ENCODE measurements at places on chromosomes 16 and 17.

DNA sequence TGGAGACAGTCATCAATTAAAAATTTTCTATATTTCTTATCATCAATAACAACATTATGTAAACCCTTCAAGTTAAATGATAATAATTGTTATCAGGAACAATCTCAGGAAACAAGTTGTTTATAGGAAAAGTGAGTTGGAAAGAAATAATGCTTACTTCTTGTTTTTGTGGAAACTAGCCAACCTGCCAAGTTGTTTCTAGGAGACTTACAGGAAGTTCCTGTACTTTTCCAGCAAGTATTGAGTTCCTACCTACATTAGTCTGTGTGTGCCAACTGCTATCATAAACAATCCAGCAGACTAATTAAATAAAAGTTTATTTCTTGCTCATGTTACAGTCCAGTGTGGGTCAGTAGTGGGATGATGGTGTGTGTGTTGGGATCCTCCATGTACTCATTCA lies 1.6 kb upstream of the CCL14 start:
- DNase-seq: no peak

DNA sequence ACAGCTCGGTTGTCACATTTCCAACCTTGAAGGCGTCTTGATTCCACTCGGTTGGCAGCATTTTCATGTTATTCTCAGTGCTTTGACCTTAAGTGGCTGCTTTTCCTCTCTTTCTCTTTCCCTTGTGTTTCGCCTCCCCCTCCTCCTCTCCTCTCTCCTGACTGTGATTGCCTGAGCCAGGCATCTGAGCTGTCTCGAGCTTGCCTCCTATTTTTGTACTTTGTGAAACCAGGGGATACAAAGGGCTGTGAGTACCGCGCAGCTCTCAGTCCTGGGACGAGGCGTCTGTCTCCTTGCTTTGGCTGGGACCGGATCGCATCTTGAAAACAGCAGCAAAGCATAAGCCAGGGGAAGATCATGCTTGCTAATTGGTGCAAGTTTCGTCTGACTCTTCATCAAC lies 48.8 kb upstream of the SDK2 start:
- DNase-seq: no peak

- DNase-seq: no peak
Observed at GRCh38 chr17:60231691-60232090, 81.9 kb downstream of the CA4 start.

- no peak for DNase-seq
Observed at GRCh38 chr16:1100084-1100800, 4.2 kb upstream of the C1QTNF8 start.

DNA sequence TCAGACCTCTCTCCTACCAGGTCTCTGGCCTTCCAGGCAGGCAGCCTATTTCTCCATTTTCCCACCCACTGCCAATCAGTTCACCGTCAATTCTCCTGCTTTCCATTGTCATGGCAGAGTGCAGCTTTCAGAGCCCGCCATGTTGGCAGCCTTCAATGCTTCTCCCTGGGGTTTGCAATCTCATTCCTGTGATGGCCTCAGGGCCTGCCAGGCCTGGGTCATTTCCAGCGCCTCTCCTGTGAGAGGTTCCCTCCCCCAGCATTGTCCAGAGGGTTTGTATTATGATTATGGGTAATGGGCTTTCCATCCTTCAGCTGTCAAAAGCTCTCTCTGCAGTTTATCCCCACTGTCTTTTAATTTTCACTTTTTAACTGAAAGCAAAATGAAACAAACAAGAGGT lies 716.6 kb upstream of the CDH8 start:
- no peak for DNase-seq

DNA sequence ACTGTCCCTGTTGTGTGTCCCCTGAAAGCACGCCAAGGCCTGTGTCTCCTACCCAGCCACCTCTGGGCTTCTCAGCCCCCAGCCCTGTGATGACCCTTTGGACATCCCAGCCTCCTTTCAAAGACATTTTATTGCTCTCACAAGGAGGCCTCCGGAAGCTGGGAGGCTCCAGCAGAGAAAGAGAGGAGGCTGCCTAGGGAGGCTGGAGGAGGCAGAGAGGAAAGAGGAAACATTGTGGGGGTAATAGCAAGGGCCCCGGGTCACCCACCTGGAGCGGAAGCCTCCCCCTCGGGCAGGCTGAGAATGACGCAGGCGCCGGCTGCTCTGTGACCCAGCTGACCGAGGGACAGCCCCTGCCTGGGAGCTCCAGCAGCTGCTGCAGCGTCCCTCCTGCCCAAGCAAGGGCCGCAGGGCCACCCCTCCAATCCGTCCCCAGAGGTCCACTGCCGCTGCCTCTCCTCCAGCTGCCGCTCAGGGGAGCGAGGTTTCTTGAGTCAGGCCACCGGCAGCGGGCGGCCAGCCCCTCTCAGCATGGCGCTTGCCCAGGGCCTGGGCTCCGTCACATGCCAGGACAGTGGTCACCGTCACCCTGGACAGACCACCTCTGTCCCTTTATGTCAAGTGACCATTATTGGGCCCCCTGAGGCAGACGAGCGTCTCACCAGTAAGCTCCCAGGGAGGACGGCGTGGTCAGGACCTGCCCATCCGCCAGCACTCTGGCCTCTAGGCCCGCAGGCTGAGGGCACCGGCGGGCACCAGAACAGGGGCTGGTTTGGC lies 29.3 kb downstream of the ACTG1 start:
- DNase-seq: no peak

GRCh38 chr17:45101883-45102811 lies 30.2 kb downstream of the PLCD3 start:
- no peak for DNase-seq

DNA sequence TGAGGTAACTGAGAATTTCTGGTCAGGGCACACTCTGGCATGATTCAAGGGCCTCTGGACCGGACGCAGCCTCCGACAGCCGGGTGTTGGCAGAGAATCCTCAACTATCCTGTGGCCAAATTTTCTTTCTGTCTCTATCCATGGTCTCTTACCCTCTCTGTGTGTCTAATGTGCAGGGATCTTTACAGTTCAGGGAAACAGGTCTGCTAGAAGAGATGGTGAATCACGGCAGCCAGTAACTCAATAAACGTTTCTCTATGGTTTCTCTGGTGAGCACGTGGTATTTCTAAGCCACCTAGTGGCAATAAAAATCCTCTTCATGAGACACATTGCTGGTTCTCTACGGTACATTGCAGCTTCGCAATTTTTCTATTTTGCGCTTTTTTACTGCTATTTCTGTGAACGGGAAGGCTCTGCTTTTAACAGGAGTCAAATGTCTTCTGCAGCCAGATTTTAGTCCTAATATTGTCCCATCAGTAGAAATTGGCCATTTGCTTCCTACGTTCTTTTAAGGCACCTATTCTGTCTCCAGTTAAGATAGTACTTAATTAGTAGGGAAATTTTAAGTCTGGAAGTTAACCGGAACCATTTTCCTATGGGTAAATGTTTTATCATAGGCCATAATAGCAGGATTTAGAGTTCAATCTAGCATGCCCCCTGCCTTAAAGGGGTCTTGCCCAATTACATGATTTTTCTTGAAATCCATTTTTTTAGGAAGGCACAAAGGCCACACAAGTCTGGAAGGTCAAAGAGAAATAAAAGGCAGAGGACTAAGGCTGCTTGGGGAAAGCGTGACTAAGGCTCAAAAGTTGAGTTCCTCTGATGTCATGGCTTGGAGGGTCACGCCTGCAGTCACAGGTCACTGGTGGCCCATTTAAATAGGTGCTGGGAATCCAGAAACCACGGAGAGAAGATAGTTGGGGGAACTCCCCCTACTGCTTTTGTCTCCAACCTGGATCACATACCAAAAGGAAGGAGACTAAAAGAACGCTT lies 31.5 kb downstream of the QPRT start:
- peak; percentile 24 for DNase-seq

DNA sequence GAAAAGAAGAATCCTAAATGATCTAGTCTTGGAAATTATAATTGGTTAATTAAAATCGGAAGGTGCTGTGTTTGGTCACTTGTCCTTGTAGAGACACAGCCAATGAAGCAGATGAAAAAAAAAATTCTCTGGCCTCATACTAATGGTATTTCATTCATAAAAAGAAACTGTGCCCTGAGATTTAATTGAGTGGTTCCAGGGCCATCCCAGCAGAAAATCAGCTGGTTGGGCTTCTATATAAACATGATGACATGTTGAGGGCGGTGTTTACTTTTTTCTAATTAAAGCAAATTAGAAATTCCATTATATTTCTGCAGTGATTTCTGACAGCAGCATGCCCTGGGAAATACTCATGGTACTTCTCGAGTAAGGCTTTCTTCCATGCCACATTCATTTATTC lies 191.9 kb upstream of the KCNJ16 start:
- no peak for DNase-seq

DNA sequence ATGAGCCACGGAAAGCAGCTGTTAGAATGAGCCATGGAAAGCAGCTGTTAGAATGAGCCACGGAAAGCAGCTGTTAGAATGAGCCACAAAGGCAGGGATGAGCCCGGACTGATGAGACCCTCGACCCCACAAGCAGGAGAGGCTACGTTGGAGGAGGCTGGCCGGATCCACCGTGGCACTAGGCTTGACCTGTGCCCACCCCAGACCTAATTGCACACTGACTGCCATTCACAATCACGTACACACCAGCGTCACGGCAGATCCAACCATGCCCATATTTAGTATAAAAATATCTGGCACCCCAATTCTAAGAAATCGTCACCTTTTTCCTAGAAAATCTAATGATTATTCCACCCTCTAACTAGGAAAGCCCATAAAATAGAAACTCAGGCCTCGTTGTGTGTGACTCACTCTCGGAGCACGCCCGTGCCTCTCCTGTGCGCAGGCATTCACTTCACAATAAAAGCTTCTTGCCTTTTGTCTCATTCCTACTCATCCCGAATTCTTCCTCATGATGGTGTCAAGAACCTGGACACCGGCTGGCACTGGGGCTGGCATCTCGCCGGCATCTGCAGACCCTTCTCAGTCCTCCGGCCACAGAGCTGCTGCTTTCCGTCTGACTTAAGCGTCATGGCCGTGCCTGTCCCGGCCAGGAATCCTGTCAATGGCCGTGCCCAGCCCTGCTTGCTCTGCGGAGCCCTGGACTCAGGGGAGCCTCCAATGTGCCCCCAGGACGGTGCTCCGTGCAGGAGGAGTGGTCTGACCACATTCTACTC lies 5.5 kb upstream of the SECTM1 start:
- no peak for DNase-seq

DNA sequence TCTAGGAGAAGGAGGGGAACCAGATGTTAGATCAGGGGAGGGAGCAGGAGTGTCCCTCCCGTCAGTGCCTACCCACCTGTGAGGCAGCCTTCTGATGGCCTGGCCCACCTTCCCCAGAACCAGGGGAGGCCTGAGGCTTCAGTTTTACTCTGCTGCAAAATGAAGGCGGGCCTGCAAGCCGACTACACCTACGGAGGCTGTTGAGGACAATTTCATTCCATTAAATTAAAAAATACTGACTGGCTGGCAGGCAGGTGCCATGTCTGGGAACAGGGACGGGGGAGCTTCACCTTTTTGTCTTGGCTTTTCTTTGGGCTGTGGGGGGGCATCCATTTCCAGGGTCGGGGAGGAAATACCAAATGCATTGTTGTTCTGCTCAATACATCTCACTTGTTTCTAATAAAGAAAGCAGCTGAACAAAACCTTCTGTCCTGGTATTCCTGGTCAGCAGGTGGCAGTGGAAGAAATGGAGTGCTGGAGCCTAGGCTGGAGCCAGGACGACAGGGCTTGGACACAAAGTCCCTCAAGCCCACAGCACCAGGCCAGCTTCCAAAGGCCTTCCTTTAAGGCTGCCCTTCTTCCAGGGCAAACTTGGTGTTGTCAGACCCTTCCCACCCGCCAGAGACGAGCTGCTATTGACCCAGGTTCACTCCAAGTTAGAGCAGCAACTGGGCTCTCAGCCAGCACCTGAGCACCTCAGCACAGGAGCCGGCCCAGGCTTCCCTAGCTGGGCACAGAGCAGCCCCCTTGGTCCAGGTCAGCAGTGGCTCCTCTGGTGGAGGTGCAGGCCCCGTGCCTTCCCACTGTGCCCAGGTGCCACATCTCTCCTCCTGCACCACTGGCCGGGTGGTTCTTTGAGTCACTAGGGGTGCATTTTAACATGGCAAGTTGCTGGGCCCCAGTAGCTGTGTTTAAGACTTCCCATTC lies 23.5 kb downstream of the PLCD3 start:
- no peak for DNase-seq

DNA sequence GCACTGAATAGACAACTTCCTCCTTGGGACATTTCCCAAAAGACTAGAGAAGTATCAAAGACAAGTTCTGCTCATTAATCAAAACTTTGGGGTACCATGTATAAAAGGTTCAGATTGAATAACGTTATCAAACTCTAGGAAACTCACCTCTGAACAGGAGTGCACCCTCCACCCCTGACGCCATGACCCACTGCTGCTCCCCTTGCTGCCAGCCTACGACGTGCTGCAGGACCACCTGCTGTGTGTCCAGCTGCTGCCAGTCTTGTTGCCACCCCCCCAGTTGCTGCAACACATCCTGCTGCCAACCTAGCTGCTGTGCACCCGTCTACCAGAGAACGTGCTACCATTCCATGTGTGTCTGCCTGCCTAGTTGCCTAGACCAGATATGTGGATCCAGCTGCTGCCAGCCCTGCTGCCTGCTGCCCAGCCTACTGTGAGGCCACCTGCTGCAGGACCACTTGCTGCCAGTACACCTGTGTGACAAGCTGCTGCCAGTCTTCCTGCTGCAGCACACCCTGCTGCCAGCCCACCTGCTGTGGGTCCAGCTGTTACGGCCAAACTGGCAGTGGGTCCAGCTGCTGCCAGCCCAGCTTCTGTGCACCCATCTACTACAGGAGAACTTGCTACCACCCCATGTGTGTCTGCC lies 13.8 kb upstream of the KRTAP9-2 start:
- no peak for DNase-seq

- DNase-seq: no peak
Observed at GRCh38 chr17:65584604-65585521, 23.4 kb upstream of the AXIN2 start.

DNA sequence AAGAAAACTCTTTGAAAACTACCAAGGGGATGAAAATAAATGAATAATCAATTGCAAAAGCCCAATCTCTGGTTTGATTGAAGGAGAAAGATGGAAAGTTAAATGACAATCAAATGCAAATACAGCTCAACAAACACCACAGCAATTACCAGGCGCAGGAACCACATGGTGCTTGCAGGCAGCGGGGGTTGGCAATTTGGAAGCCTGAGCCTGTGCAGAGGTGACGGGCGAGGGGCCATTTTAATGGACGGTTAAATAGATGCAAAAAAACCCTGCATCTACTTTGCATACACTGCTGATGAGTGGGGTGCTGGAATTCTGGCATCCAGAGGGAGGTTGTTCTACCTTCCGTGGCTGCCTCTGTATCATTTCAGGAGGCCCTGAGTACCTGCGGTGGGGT lies 4.8 kb upstream of the SEZ6 start:
- DNase-seq: no peak

GRCh38 chr16:10738231-10739077 lies 5.2 kb upstream of the NUBP1 start:
- no peak for DNase-seq

- DNase-seq: no peak
Observed at GRCh38 chr17:789160-789840, 7.1 kb downstream of the MRM3 start.
